ENCODE measurements at places on chromosomes 4 and X.

DNA sequence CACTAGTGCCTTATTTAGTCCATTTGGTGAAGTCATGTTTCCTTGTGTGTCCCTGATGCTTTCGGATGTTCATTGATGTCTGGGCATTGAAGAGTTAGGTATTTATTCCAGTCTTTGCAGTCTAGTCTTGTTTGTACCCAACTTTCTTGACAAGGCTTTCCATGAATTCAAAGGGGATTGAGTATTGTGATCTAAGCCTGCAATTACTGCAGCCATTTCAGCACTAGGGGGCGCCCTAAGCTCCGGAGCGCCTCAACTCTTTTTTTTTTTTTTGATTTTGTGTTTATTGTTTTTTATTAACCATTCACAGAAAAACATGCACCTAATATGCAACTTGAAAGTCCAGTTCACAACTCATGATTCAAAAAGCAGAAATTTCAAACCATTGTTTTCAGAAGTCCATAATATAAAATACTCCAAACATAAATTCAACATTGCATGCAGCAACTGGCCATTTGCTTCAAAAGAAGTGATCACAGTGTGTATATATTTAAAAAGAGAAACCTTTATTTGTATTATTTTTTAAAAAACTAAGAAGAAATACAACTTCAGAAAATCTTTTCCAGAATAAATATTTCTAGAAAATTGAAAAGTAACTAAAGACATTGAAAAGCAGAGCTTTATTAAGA lies 59.2 kb downstream of the PTPN13 start:
- DNase-seq, result no peak

DNA sequence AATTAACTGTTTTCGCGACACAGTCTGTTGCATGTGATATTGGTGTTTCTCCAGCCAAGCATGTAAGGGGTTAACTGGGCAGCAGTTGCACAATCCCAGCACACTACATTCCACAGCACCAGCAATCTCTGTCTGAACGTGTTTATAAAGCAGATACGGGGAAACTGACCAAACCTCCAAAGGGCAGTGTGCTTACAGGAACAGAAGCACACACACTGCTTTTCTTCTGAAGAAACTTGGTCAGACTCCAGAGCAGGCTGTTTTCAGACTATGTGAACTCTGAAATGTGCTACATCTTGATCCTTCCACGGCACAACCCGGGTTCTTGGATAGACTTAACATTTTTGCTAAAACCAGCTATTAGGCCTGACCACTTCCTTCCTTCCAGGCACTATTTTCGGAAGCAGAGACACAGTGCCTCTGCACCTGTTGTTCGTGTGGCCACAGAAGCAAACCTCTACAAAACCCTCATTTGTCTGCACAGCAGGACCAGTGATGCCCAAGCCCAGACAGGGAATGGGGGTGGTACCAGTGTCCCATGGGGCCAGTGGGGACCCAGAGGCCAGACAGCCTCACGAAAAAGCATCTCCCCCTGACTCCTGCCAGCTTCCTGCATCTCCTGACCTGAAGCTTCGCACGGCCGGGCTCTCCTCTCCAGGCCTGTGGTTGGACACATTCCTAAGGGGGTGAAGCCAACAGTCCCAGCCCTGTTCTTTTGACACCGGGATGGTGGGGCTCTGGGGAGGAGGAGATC lies 90.1 kb downstream of the IRF2 start:
- no peak for DNase-seq

DNA sequence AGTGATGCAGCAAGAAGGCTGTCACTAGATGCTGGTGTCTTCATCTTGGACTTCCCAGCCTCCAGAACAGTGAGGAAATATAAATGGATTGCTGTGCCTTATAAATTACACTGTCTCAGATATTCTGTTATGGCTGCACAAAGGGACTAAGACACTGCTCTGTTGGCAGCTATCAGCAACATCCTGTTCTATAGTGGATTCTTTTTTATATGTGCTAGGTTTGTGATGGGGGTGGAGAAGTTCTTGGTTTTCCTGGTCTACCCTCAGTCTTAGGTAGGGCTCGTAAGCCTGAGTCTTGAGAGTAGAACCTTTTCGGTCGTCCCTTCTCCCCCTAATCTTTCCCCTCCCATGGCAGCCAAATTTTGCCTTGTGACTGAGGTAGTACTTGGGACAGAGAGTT lies 17.3 kb downstream of the STIM2 start:
- no peak for DNase-seq

DNA sequence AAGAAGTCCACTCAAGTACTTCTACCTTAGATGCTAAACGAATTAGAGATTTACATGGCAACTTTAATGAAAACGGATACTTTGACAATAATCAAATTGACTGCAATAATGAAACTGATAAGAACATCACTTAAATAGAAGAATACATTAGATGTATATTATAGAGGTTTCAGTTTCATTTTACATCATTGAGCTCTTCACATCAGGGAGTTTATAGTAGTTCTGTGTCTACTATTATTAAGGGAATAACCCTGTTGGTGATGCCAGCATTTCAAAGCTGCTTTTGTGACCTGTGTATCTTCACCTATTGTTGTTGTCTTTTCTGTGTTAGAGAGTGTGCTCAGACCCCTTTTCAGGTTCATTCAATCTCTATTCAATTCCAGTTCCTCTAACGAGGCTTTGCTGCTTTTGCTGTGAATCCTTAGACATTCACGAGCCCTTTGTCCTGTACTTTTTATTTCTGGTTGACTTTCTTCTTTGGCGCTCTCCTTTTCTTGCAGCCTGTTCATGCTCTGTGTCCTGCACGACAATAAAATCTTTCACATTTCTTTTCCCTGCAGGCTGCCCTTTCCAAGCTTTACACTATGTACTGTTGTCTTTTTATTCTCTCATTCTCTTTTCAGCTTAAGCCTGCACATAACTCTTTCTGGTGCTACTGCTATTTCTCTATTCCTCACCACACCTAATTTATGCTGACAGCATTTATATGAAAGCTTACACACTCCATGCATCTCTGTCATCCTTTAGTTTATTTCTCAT lies 232.1 kb downstream of the CPE start:
- no peak for DNase-seq

- no peak for DNase-seq
Measured at GRCh38 chrX:11944501-11944900, 186.5 kb downstream of the MSL3 start.

DNA sequence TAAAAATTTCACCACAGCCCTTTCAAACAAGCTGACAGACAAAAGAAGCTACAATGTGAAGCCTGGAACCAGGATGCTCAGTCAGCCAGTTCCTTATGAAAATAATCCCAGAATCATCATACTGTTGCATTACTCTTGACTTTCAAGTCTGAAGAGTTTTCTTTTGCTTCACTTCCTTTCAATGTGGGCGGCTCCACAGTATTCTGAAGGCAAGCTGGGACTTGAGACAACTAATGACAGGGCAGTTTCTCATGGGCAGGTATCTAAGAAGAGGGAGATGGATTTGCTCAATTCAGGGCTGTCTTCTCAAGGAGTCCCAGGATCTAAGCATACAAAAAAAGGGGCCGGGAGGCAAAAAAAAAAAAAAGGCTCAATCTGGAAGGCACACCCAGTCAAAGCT lies 173.4 kb downstream of the PAPSS1 start:
- DNase-seq, result no peak

DNA sequence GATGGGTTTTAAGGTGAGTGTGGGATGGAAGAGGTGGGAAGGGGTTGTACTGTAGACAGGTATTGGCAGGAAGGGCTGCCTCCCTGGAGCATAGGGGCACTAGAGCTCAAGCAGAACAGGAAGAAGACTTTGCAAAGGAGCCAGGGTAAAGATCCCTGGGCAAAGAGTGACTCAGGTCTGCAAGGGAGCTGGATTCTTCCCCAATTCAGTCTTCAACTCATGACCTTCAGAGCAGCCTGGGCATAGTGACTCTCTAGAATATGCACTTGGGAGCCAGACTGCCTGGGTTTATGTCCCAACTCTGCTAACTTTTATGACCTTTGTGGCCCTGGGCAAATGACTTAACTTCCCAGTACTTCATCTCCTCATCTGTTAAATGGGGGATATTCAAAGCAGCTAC lies 4.0 kb downstream of the LONRF3 start:
- no peak for DNase-seq

GRCh38 chr4:95939141-95939540 lies 99.2 kb downstream of the PDHA2 start:
- no peak for DNase-seq

GRCh38 chrX:77617206-77617605 lies 168.8 kb downstream of the ATRX start:
- DNase-seq, result no peak

DNA sequence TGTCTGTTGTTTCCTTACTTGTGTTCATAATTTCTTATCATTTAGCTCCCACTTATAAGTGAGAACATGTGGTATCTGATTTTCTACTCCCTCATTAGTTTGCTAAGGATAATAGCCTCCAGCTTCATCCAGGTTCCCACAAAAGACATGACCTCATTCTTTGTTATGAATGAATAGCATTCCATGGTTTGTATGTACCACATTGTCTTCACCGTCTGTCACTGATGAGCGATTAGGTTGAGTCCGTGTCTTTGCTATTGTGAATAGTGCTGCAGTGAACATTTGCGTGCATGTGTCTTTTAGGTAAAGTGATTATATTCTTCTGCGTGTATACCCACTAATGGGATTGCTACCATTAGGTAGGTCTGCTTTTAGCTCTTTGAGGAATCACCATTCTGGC lies 624.3 kb upstream of the EPHA5 start:
- DNase-seq, result no peak

- DNase-seq, result no peak
Measured at GRCh38 chrX:54066841-54067240, 22.6 kb upstream of the PHF8 start.

DNA sequence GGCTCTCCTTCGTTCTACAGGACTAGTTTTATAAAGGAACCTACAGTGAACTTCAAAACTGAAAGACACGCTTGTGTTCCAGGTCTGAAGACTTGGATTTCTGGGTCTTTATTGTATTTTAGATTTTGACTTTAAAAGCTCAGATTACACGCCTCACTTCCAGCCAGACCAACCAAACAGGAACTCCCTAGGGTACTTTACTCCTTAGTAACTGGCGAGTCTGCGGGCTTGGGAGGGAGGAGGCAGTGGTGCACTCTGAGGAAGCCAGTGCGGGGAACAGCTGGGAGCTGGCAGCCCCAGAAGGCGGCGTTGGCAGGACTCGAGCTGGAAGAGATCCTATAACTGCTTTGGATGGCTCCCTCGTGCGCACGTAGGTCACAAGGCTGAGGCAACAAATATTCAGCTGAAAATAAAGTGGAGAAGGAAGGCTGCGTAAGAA lies 391 bp upstream of the PHKA1 start:
- DNase-seq, result no peak

GRCh38 chr4:76084542-76084941 lies 10.0 kb downstream of the ART3 start:
- DNase-seq, result no peak

GRCh38 chr4:147865926-147866325 lies 134.0 kb downstream of the ARHGAP10 start:
- no peak for DNase-seq

- DNase-seq, result no peak
Measured at GRCh38 chrX:129688097-129688496, 33.3 kb upstream of the APLN start.

- DNase-seq, result no peak
Measured at GRCh38 chrX:115588179-115588578, 27.2 kb downstream of the PLS3 start.

All from cortex of kidney (tissue), 1 donor.